ENCODE measurements at places on chromosomes 1 and 21. TPM values are rescaled to one million over a fixed set of nuclear protein-coding genes. Genes with fewer than 3 reads are reported as not detected.

SPAG17 gene
- not detected for polyA plus RNA-seq

RIIAD1 gene
- polyA plus RNA-seq, result not detected

LMOD1 gene
- polyA plus RNA-seq, result 15.6 TPM

SERTAD4 gene
- 1.9 TPM for polyA plus RNA-seq

LHX8 gene
- not detected for polyA plus RNA-seq

Data from sigmoid colon (tissue), 7 donors.